ENCODE measurements at places on chromosomes 11 and 22.

DNA sequence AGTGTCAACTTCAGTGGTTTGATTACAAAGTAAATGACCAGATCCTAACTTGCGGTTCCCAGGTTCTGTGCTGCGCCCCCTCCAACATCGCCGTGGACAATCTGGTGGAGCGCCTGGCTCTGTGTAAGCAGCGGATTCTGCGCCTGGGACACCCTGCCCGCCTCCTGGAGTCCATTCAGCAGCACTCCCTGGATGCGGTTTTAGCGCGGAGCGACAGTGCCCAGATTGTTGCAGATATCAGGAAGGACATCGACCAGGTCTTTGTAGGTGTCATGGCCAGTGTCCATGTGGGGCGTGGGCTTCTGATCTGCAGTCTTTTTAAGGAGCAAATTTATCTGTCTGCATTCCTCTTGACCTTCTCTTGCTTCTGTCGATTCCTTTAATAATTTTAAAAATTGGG is 11.1 kb downstream of the IGHMBP2 start:
- DNase-seq: no peak

DNA sequence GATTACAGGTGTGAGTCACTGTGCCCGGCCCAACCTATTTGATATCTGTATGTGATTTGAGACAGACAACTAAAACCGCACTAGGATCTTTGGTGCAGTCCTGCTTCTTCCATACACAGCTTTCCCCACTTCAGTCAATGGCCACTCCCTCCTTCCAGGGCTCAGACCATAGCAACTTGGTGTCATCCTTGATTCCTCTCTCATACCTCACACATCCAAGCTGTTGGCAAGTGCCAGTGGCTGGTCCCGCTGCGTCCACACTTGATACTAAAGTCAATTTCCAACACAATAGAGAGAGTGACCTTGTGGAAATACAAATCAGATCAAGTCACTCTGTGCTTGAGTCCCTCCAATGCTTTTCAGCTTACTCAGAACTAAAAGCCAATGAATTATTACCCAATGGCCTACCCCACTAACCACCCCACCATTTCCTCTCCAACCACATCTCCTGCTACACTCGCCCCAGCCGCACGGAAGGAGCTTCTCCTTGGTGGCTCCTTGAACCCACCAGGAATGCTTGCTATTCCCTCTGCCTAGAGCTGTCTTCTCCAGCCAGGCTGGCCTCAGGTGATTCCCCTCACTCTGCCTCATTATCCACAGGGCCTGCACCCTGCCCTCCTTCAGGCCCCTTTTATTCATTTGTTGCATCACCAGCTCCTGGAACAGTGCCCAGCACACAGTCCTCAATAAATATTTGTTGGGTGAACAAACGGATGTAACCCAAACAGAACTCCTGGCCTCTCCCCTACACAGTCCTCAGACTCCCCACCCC is 12.9 kb downstream of the ABTB2 start:
- no peak for DNase-seq

DNA sequence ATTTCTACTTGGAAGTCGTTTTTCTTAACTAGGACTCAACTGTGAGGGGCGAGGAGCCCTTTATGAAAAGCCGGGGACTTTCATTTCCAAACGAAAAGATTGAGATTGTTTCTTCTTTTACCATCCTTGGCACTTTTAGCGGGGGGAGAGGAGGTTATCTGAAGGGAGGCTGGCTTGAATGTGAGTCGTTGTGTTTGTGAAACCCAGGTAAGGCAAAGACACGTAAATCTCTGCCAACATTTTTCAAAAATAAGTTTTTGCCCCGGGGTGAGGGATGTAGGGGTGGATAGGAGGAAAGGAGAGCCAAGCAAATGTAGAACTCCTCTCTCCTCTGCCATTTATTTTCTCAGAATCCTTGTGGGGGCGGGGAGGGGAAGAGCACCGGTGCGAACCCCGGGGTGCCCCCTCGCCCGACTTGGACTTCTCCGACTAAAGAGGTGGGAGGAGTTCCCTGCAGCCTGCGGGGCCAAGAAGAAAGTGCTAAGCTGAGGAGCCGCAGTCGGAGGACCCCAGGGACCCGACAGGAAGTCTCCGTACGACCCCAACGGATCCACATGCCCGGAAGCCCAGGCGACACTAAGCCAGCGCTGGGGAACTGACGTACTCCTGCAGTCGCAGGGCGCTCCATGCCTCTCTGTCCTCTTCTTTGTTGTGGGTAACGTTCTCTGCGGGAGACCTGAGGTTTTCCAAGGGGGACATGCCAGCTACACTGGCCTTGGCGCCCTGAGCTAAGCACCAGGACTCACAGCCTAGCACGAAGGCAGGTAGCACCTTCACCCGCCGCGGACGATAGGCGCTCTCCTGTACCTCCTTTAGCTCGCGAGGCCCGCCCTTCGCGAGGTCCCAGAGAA is 2.4 kb upstream of the WT1 start:
- DNase-seq: no peak

DNA sequence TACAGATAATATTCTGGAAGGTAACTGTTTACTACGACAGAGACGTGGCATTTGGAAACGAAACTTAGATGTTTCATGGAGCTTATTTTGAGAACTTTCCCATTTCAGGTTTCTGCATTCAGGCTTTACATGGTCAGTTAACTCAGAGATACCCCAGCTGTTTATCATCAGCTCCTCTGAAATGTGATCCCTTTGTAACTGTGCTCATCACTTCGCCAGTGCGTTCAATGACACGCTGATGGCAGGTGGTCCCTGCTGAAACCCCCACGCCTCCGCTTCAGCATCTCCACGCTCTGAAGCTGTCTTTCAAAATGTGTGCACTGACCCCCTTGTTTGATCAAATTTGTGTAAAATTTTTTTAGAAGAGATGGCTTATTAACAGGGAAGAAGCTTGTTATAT is 30.5 kb downstream of the ALG12 start:
- DNase-seq: no peak
